ENCODE measurements at places on chromosomes 11 and 22. TPM values are rescaled to one million over a fixed set of nuclear protein-coding genes. Genes with fewer than 3 reads are reported as not detected.

The JAML gene
- not detected for total RNA-seq

The SCN4B gene
- total RNA-seq = not detected

The CABP4 gene
- total RNA-seq = not detected

The KCNJ5 gene
- 0.23 TPM for total RNA-seq

The MFNG gene
- total RNA-seq = 0.07 TPM

The LARGE2 gene
- total RNA-seq = 2.5 TPM

All from epithelial cell of proximal tubule (primary cell).